ENCODE measurements at places on chromosomes 1 and 21.

- DNase-seq, result no peak
These were observed 7.6 kb upstream of the RAP1A start for GRCh38 chr1:111611986-111612385.

- DNase-seq, result no peak
These were observed 22.0 kb downstream of the VPS26C start for GRCh38 chr21:37245151-37245550.

- no peak for DNase-seq
These were observed 31.2 kb upstream of the CFAP126 start for GRCh38 chr1:161398900-161399256.

GRCh38 chr1:66546047-66546810, 12.3 kb downstream of the SGIP1 start:
- no peak for DNase-seq

DNA sequence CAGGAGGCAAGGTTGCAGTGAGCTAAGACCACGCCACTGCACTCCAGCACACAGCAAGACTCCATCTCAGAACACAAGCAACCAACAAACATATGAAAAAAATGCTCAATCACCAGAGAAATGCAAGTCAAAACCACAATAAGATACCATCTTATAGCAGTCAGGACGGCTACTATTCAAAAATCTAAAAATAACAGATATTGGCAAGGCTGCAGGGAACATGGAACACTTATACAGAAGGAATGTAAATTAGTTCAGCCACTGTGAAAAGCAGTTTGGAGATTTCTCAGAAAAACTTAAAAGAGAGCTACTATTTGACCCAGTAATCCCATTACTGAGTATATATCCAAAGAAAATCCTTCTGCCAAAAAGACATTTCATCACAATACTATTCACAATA, 27.6 kb upstream of the POGK start:
- no peak for DNase-seq

- DNase-seq, result no peak
These were observed 53.6 kb upstream of the ADARB1 start for GRCh38 chr21:45020629-45021427.
